SIG-M5 (cell line): ENCODE measurements at places on chromosomes 13 and 19.

GRCh38 chr13:20394506-20394905 lies 131.2 kb downstream of the CRYL1 start:
- no peak for DNase-seq

DNA sequence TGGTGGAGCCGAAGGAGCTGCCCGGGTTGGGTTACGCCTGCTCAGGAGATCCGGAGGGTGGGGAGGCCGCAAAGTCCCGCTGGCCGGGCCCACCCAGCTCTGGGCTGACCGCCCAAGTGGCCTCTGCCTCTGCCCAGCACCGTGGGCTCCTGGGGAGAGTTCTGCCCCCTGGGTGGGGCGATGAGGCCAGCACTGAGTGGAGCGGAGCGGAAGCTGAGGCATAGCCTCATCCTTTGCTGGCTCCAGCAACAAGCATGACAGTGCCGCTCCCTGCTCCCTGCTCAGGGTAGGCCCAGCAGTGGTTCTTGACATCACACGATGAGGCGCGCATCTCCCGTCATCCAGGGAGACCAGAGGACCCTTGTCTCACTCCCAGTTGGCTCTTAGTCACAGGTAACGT lies 22.5 kb downstream of the CCDC8 start:
- DNase-seq, result no peak

- no peak for DNase-seq
Measured at GRCh38 chr13:42602906-42603305, 29.0 kb downstream of the TNFSF11 start.

GRCh38 chr13:100887729-100888151 lies 213.1 kb upstream of the TMTC4 start:
- DNase-seq, result no peak

DNA sequence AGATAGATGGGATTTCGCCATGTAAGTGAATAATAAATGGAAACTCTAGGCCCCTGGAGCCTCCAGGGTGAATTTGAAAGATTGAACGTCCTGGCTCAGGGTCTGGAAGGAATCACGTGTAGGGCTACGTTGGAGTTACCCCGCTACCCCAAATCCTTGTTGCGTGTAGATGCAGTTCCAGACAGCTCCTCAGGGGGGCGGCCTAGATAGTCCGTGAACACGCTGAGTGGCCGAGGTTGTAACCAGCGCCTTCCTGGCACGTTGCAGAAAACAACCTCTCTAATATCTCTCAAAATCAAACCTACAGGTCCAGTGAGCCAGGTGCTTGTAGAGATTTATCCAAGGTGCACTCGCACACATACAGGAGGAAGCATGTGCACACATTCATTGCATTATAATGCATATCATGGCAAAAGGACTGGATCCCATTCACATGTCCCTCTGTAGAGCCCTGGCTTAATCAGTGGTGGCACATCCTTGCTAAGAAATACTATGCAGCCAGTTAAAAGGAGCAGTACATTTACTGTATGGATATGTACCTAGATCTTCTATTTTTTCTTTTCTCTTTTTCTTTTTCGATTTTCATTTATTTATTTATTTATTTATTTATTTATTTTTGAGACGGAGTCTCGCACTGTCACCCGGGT lies 2.5 kb upstream of the KEAP1 start:
- DNase-seq, result no peak

DNA sequence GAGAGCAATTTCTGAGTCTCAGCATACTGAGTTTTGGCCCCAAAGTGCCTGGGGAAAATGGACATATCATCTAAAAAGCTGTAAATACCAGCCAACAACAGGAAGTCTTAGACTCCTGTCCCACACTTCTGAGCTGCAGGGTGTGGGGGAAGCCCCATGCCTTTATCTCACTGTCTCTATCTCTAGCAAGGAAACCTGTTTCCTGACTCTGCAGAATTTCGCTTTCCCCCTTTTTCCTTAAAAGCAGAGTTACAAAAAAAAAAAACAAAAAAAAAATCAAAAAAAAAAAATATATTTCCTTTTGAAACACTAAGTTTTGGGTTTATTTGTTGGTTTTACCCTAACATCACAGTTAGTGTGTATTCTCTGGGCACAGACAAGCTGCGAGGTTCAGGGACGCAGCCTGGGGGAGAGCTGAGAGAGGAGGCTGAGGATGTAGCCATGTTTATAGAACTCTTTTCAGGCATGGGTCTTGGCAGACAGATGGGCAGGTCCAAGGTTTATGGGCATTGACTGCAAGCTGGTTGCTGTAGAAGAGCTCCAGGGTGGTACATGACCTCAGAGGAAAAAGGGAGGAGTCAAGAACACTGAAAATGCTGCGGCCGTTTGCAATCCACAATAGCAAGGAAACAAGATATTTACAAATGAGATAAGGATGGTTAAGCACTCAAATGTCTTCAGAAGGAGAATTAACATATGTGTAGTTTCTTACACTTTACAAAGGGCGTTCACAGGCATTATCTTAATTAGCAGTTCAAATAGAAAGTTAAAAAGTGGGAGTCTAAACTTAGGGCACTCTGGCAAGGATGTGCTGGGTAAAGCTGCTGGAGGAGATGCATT lies 4.9 kb downstream of the MBNL2 start:
- DNase-seq, result no peak

DNA sequence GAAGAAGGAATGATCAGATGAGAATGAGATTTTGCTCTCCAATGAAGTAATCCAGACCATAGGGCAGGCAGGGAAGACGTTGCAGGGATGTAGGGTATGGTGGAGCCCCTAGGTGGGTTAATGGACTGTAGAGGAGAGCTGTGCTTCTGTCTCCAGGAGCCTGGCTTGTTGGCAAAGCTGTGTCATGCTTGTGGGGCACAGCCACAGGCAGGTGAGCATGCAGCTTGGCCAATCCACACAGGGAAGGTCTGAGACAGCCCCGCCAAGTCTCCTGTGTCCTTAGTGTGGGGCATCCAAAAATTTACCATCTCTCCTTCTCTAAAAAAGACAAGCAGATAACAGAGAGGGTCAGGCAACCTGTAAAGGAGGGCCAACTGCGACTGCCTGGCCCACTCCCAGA lies 71.4 kb upstream of the FLT1 start:
- DNase-seq, result no peak

GRCh38 chr13:53038993-53039392 lies 10.4 kb downstream of the OLFM4 start:
- no peak for DNase-seq

GRCh38 chr19:50344661-50345318 lies 15.6 kb upstream of the KCNC3 start:
- peak; percentile 73 for DNase-seq

DNA sequence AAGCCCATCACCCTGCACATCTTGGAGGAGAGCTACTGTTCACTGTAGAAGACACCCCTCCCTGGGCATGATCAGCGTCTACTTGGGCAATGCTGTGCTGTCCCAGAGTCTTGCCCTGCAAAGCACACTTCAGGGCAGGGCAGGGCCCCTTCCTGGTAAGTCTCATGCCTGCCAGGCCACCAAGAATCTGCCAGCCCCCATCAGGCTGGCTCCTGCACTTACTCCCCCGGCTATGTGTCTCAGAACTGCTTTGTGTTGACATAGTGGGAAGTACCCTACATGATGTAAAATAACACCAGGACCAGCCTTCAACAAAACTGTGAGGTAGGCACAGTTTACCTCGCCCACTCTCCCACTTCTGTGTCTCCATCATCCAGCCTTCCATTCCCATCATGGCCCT lies 27.8 kb upstream of the ATP12A start:
- DNase-seq, result no peak

GRCh38 chr19:52599241-52599640 lies 29.2 kb downstream of the ZNF701 start:
- no peak for DNase-seq

DNA sequence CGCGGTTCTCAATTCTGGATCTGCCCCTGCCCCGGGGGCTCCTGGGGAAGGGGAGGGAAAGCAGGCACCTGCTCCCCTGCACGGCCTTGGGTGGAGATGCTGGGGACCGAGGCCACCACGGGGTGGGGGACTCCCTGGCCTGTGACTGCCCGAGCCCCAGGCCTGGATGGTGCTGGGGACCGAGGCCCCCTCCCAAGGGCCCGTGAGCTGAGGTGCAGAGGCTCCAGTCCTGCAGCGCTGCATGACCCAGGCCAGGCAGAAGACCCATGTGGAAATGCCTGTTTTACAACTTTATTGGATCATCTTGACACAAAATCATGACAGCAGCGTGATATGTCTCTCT lies 4.0 kb downstream of the IZUMO4 start:
- no peak for DNase-seq

GRCh38 chr13:102003848-102004570 lies 397.8 kb downstream of the FGF14 start:
- no peak for DNase-seq

- DNase-seq, result no peak
Measured at GRCh38 chr13:99693852-99694611, 192.8 kb downstream of the TM9SF2 start.

DNA sequence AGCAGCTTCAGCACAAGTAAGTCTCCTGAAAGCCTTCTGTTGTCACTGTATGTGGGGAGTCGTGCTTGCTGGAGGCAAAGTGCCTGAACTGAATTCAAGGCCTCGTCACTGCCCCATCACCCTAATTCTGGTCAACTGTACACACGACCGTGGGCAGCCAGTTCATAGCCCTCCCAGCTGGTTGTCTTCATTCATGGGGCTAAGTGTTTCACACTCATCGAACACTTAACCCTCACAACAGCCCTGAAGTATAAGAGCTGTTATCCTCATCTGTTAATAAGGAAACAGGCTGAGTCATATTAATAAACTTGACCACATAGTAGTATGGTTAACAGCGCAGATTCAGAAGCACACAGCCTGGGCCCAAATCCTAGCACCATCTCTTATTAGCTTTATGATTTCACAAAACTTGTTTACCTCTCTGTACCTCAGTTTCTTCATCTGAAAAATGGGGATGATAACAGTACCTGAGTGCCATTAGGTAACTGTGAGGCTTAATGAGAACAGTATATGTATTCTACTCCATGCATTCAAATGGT lies 66.7 kb downstream of the CDADC1 start:
- DNase-seq, result no peak

GRCh38 chr13:48783181-48783630 lies 129.5 kb downstream of the CYSLTR2 start:
- DNase-seq, result peak; percentile 85

DNA sequence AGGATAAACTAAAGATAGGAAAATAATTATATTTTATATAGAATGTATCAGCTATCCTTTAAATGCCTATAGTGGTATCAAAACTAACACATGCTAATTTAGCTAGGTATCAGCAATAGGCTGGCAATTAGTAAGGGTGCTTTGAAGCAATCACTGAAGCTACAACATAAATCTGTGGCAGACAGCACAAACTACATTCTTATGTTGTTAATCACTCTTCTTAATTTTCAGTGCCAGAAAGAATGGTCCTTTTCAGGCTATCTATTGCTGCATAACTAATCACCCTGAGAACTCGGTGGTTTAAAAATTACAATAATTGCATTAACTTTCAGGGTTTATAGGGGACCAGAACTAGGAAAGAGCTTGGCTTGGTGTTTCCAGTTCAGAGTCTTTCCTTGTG lies 963.1 kb downstream of the EFNB2 start:
- no peak for DNase-seq

DNA sequence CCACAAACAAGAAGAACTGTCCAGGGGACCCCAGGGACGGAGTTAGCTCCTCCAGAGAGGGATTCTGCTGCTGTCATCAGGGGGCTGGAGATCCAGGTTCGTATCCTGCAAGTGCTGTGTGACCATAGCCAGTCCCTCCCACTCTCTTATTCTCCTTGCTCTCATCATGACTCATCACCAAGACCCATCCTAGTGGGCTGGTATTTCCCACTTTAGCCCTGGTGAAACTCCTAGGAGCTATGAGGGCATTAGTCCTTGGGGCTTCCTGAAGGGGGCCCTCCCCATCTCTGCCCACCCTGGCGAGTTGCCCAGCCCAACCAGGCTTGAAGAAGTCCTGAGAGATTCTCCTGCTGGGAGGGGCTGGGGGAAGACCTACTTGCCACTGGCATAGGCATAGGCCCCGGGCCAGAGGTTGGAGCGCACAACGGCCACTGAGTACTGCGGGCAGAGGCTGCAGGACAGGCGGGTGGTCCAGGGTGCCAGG lies 7.5 kb upstream of the DMWD start:
- no peak for DNase-seq

GRCh38 chr13:113839536-113840204 lies 24.2 kb downstream of the GAS6 start:
- no peak for DNase-seq

- no peak for DNase-seq
Measured at GRCh38 chr19:7187605-7188339, 106.4 kb downstream of the INSR start.
